ENCODE measurements at places on chromosomes 3 and 15. TPM values are rescaled to one million over a fixed set of nuclear protein-coding genes. Genes with fewer than 3 reads are reported as not detected.

Gene WDR72
- not detected for total RNA-seq

Gene RAB11A
- 434 TPM for total RNA-seq

Gene C15orf62
- total RNA-seq: 0.99 TPM

Gene CLSTN2
- total RNA-seq: under 0.01 TPM

Gene ALPK3
- 0.28 TPM for total RNA-seq
